ENCODE measurements at places on chromosomes 11 and 22. TPM values are rescaled to one million over a fixed set of nuclear protein-coding genes. Genes with fewer than 3 reads are reported as not detected.

Gene DEUP1
- total RNA-seq = 0.40 TPM

DNA sequence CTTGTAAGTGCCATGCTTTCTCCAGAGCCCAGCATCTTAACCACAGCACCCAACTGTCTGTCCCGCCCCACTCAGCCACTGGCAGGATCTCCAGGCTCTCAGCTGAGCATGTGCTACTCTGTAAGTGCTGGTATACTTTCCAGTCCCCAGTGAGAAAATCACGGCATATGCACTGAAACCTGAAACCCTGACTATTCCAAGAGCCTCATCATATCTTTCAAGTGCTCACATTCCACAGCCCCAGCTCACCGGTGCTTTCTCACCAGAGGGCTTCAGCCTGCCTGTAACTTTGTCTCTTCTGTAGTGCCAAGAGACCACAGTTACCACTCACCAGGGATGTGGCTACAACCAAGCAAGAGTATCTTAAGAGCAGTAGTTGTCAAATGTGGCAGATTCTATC lies 24.4 kb upstream of the PAMR1 start:
- H3K27ac ChIP-seq = peak overlapping the region; percentile 13
- H3K4me1 ChIP-seq = peaks cover 25% of the 10 kb centered on the region
- no peak overlapping the region for H3K4me3 ChIP-seq
- no peaks in the 10 kb centered on the region for H3K27me3 ChIP-seq
- H3K36me3 ChIP-seq = no peaks in the 10 kb centered on the region

DNA sequence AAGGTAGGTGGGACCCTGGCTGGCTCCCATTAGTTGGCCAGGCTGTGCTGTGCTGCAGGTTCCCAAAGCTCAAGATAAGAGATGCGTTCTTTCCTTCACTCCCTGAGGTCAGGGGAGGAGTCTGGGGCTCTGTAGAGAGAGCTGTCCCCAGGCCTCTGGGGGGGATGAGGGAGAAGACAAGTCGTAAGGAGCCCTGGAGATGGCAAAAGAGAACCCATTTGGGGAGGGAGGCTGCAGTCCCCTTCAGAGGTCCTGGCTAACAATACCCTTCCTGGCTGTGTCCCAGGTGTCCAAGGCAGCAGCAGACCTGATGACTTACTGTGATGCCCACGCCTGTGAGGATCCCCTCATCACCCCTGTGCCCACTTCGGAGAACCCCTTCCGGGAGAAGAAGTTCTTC lies 916 bp downstream of the GNG3 start:
- no peaks in the 10 kb centered on the region for H3K27me3 ChIP-seq
- no peaks in the 10 kb centered on the region for H3K36me3 ChIP-seq
- peaks cover 50% of the 10 kb centered on the region for H3K4me1 ChIP-seq
- peak overlapping the region; percentile 34 for H3K4me3 ChIP-seq

- no peak overlapping the region for H3K27ac ChIP-seq
- H3K36me3 ChIP-seq = no peaks in the 10 kb centered on the region
- H3K4me1 ChIP-seq = no peaks in the 10 kb centered on the region
- no peak overlapping the region for H3K4me3 ChIP-seq
- H3K27me3 ChIP-seq = no peaks in the 10 kb centered on the region
Observed at GRCh38 chr11:114008331-114008730, 33.4 kb downstream of the HTR3A start.

DNA sequence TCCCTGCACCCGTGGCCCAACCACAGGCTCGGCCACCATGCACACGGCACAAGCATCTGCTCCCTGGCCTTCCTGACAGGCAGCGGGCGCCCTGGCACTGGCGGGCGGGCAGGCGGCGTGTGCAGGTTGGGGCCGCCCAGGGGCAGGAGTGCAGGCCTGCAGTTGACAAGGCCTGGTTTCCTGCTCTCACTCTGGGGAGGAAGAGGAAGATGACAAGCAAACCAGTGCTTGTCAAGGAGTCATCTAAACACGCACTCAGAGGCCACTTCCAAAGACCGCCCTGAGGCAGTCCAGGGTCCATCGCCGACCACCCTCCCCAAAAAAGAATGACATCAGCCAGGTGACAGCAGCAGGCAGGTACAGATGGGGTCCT lies 65.3 kb upstream of the LINC01488 start:
- H3K4me3 ChIP-seq = no peak overlapping the region
- no peak for DNase-seq
- no peaks in the 10 kb centered on the region for H3K36me3 ChIP-seq
- H3K27ac ChIP-seq = no peak overlapping the region
- H3K27me3 ChIP-seq = no peaks in the 10 kb centered on the region
- peaks cover 27% of the 10 kb centered on the region for H3K4me1 ChIP-seq

GRCh38 chr11:77823775-77824174 lies 2.8 kb downstream of the AAMDC start:
- no peaks in the 10 kb centered on the region for H3K36me3 ChIP-seq
- peak; percentile 28 for DNase-seq
- H3K27ac ChIP-seq = peak overlapping the region; percentile 4

DNA sequence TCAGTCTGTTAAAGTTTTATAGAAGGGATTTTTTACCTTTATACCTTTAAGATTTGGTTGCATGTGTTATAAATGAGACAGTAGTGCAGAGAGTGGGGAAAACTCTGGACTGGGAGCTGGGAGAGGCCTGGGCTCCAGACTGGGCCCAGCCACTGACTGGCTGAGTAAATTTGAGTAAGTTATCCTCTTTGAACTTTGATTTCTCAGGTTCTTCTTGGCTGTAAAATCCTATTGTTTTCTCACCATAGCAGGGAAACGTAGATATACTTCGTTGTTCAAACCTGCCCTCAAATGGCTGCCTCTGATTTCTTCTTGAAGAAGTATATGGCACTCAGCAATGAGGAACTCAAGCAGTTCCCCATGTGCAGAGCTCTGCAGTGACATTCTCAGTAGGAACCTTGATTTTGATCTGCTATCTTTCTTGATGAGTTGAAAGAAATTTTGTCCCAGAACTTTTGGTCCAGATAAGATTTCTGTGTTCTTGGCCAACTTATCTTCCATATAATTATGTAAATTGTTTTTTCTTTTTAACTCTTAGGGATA lies 8.8 kb downstream of the BMAL1 start:
- H3K36me3 ChIP-seq = no peaks in the 10 kb centered on the region
- H3K4me1 ChIP-seq = no peaks in the 10 kb centered on the region
- no peak overlapping the region for H3K4me3 ChIP-seq
- H3K27ac ChIP-seq = no peak overlapping the region
- no peak for DNase-seq

- no peaks in the 10 kb centered on the region for H3K27me3 ChIP-seq
- no peaks in the 10 kb centered on the region for H3K36me3 ChIP-seq
- no peak overlapping the region for H3K4me3 ChIP-seq
- peak; percentile 59 for DNase-seq
Observed at GRCh38 chr11:102007567-102008437, 39.4 kb upstream of the CFAP300 start.

- H3K27me3 ChIP-seq = no peaks in the 10 kb centered on the region
- peak; percentile 93 for DNase-seq
- peak overlapping the region; percentile 99 for H3K27ac ChIP-seq
- H3K36me3 ChIP-seq = peaks cover 16% of the 10 kb centered on the region
- H3K4me1 ChIP-seq = no peaks in the 10 kb centered on the region
- no peak overlapping the region for H3K4me3 ChIP-seq
Observed at GRCh38 chr11:65506772-65507505, 8.1 kb downstream of the MALAT1 start.
